ENCODE measurements at places on chromosomes 12 and 14.
A peak's percentile ranks its signal among the peaks of the same experiment; 100 is the strongest.

DNA sequence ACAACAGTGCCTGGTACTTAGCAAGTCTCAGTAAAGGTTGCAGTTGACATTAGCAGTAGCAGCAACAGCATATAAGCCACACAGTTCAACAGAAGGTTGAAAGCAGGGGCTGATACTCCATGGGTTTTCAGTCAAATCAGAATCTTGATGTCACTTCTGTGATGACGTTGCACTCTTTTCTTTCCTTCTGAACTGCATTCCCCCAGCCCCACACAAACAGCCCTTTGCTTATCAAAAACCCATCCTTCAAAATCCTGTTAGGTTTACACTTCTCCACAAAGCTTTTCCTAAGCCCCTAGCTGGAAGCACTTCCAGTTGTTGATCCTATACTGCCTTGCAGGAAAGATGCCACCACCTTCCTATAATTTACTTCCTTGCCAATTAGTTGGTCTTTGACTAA lies 34.0 kb upstream of the KCNK13 start:
- no peak for DNase-seq

- no peak for DNase-seq
These were observed 66.6 kb upstream of the FAR2 start for GRCh38 chr12:29082522-29082921.

GRCh38 chr12:71780237-71780822 lies 25.7 kb downstream of the RAB21 start:
- no peak for DNase-seq

- no peak for DNase-seq
These were observed 150.9 kb downstream of the TTC6 start for GRCh38 chr14:37746140-37746832.

DNA sequence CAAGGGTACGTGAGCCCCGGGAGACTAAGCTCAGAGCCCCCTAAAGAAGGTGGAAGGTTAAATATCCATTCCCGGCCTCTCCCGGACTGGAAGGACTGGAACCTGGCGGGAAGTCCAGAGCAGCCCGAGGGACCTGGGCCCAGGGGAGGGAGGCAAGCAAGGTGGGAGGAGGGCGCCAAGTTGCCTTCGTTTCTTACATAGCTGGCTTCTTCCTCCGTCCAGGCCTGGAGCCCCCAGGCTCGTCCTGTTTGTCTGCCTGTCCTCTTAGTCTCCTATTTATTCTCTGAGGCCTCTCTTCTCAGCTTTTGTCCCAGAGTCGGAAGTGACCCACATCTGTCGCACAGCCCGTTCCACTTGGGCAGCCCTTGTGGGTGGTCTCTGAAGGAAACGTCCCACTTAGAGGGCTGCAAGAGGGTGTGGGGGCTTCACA lies 745 bp downstream of the PCK2 start:
- no peak for DNase-seq

- no peak for DNase-seq
These were observed 903 bp upstream of the PPP4R3A start for GRCh38 chr14:91511043-91511383.

GRCh38 chr14:53109105-53110041 lies 43.8 kb downstream of the DDHD1 start:
- peak; percentile 19 for DNase-seq

DNA sequence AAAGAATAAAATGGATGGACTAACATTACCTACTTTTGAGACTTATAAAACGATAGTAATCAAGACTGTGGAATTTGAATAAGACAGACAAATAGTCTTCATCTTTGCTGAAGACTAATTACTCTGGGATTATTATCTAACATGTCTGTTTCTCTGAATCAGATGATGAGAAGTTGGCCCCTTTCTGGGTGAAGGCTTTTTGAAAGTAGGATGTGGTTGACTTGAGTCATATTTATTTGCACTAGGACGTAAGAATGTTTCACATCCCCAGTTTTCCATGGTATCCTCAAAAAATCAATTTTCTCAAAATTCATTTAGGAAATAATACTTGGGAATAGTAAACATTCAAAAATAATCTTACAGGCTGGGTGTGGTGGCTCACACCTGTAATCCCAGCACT lies 31.8 kb downstream of the PKP2 start:
- no peak for DNase-seq

GRCh38 chr14:29494312-29494711 lies 433.3 kb downstream of the PRKD1 start:
- DNase-seq: no peak
